H9 (cell line): ENCODE measurements at places on chromosomes 2 and 18.

DNA sequence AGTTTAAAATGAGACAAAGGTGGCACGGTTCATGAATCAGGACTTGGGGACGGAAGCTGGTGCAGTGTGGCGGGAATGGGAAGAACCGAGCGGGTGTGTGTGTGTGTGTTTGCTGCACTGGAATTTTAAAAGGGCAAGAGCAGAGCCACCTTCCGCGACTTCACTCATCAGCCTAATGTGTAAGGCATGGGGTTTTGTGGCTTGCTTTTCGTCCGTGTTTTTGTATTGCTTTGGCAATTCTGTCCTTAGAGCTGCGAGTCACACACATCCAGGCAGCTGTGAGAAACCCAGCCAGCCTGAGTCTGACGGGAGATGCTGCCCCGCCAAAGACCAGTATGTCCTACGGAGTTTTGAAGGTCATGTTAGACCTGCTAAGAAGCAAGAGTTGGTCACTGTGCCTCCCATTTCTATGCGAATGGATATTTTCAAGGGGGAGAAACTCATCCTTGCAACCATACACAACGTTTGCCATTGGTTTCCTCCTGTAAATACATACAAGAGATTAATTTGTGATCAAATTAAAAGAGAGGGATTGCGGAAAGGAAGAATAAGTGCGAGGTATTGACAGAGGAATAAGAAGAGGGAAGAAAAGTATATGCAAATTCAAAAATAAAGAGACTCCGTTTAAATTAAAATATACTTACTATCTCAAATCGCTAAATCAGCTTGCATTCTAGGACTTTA, 665 bp upstream of the CACNB4 start:
- DNase-seq, result peak; percentile 46

GRCh38 chr2:79771493-79771892, 258.6 kb downstream of the CTNNA2 start:
- no peak for DNase-seq

DNA sequence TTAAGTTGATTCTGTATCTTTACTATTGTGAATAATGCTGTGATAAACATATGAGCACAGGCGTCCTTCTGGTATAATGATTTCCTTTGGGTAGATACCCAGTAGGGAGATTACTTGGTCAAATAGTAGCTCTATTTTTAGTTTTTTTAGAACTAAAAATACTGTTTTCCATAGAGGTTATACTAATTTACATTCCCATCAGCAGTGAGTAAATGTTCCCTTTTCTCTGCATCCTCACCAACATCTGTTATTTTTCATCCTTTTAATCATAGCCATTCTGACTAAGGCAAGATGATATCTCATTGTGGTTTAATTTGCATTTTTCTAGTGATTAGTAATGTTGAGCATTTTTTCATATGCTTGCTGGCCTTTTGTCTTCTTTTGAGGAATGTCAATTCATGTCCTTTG, 35.1 kb downstream of the PMS1 start:
- DNase-seq, result no peak

GRCh38 chr2:51722311-51722710, 690.4 kb upstream of the NRXN1 start:
- DNase-seq, result no peak

DNA sequence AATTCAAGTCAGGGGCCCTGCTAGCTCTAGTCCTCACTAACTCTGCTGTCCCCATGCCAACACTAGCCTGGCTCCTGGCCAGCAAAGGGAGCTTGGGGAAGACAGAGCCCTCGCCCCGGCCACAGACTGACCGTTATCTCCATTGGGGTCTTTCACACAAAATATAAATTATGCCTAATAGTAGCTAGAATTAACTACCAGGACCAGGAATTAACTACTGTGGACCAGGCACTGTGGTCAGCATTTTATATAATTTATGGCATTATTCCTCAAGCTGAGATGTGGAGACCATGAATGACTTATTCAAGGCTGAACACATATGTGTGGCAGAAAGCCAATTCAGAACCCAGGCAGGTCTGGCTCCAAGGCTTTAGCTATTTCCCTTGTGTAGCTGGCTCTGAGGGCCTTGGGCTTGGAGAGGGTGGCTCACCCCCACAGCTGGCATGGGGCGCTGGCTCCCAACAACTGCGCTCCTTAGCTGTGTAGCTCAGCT, 49.2 kb downstream of the CELF4 start:
- no peak for DNase-seq

DNA sequence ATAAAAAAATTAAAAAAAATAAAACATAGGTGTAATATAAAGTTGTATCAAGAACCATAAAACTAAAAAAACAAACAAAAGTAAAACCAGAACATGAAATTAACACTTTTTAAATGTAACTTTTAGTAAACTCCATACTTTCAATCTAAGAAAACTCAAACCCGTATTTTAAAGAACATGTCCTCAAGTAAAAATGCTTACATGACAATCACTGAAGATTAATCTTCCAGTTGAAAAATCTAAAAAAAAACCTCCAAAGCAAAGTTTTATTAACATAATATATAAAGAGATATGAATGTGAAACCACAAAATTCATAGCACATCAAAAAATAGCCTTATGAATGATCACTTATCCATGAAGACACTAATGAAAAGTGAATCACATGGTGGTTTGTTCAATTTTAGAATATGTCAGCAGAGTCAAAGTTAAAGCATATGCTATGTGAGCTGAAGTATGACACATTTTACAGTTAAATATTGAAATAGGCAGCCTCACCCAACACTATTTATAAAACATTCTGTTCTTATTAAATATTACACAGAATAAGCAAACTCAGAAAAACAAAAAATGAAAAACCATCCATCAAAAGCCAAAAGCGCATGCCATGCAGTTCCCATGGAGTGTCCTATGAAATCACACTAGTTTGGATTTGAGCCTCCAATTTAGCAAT, 23.1 kb upstream of the CHAC2 start:
- no peak for DNase-seq

- no peak for DNase-seq
These were observed 162.5 kb upstream of the TMEFF2 start for GRCh38 chr2:192357217-192357616.

- no peak for DNase-seq
These were observed 3.5 kb upstream of the TUBB6 start for GRCh38 chr18:12304351-12305210.

DNA sequence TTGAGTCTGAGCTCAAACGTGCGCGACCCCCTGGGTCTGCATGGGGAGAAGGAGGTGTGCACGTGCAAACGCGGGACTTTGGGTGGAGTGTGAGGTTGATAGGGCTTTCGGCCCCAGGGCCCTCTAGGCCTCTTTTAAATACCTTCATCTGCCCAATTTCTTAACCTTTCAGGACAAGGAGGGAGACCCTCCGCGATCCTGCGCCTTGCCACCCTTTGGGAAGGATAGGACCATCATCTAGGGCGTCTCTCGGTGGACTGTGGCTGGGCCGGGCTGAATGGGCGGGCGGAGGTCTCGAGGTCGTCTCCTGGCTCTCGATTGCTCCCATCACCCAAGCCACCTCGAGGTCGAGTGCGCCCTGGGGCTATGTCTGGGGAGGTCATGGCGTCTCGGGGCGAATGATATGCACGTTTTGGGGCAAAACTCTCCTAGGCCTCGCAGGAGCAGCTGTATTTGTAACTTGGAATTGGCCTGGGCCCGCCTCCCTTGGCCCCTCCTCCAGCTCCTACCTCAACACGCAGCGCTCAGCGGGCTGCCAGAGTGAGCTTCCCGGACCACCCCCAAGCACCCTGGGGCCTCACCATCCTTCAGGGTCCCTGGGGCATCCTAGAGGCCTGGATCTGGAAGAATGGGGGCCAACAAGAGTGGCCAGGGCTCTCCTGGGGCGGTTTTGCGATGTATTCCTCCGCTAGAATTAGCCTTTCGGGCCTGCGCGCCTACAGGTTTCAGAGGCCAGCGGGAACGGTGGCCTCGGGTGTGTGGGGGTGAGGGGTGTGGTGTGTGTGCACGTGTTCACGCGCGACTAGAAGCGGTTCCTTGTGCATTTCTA, 8.7 kb upstream of the SIX3 start:
- DNase-seq, result peak; percentile 74
